Diencephalon (tissue), 1 donor: ENCODE measurements at places on chromosomes 5 and 9. TPM values are rescaled to one million over a fixed set of nuclear protein-coding genes. Genes with fewer than 3 reads are reported as not detected.

The CRB2 gene
- 17.1 TPM for total RNA-seq

The TAF1L gene
- under 0.01 TPM for total RNA-seq

The TTC23L gene
- total RNA-seq = 7.6 TPM

The IFNA21 gene
- not detected for total RNA-seq

The GRIN3A gene
- 46.8 TPM for total RNA-seq

The CTXN3 gene
- 8.5 TPM for total RNA-seq

The UHRF2 gene
- 61.1 TPM for total RNA-seq

The PCDHGB7 gene
- total RNA-seq = 18.2 TPM

The BTNL3 gene
- total RNA-seq = not detected

The C5orf22 gene
- 42.9 TPM for total RNA-seq

The ACTBL2 gene
- total RNA-seq = not detected

The ADAMTS16 gene
- 3.5 TPM for total RNA-seq
